ENCODE measurements at places on chromosomes 6 and 20. TPM values are rescaled to one million over a fixed set of nuclear protein-coding genes. Genes with fewer than 3 reads are reported as not detected.

GRCh38 chr6:127352524-127352923, 9.1 kb upstream of the ECHDC1 start:
- no peak overlapping the region for H3K27ac ChIP-seq
- peaks cover 3% of the 10 kb centered on the region for H3K36me3 ChIP-seq
- no peaks in the 10 kb centered on the region for H3K27me3 ChIP-seq
- no peak for DNase-seq
- H3K4me1 ChIP-seq, result peaks cover 3% of the 10 kb centered on the region

SLC35D3 gene
- 0.09 TPM for total RNA-seq

OR2H1 gene
- total RNA-seq, result not detected

KCNQ5 gene
- total RNA-seq, result 5.7 TPM

GRCh38 chr6:54515713-54516112, 207.5 kb downstream of the TINAG start:
- H3K4me3 ChIP-seq, result no peak overlapping the region
- DNase-seq, result no peak
- no peaks in the 10 kb centered on the region for H3K4me1 ChIP-seq
- H3K36me3 ChIP-seq, result no peaks in the 10 kb centered on the region
- no peaks in the 10 kb centered on the region for H3K27me3 ChIP-seq

DNA sequence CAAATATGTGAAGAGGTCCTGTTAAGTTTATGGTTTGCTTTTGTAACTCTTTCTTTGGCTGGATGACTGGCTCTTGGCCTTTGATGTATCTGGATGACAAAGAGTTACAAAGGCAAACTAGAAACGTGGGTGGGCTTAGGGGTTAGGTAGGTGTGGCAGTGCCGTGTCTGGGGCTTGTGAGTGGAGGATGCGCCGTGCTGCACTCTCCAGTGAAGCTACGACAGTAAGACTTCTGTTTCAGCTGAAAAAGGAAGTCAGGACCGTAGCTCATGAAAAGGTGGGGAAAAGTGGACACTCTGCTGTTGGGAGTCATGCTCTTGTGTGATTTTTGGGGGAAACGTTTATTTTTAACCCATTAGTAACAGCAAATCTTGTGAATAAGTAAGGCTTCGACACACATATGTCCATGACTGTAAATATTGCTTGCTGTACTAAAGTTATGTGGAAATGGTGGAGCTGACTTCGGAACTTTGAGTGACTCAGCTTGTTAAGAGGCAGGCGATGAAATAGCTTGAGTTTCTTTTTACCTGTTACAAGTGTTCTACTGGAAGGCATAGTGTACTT, 45.6 kb downstream of the DUSP22 start:
- no peaks in the 10 kb centered on the region for H3K27me3 ChIP-seq
- DNase-seq, result peak; percentile 36
- H3K27ac ChIP-seq, result no peak overlapping the region
- H3K36me3 ChIP-seq, result no peaks in the 10 kb centered on the region
- H3K4me1 ChIP-seq, result peaks cover 4% of the 10 kb centered on the region

GRCh38 chr20:3911956-3912355, 22.8 kb downstream of the PANK2 start:
- no peak overlapping the region for H3K27ac ChIP-seq
- H3K36me3 ChIP-seq, result peaks cover 17% of the 10 kb centered on the region
- no peak overlapping the region for H3K4me3 ChIP-seq
- H3K27me3 ChIP-seq, result no peaks in the 10 kb centered on the region

DNA sequence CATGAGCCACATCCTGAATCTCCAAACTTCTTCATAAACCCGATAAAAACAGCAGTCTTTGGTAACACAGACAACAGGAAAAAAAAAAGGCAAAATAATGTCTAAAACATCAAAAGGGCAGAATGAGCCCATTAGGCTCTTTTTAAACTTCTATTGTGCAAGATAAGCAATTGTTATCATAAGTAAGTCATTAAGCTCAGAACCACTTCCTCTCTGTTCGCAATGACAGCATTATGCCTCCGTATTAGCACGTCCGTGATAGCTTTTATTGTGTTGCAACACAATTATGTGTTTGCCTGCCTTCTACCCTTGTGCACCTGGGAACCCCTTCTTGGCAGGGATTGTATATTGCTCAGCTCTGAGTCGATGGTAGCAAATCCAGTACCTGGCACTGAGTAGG, 147.1 kb downstream of the LRFN2 start:
- no peak overlapping the region for H3K27ac ChIP-seq
- no peaks in the 10 kb centered on the region for H3K27me3 ChIP-seq
- H3K4me1 ChIP-seq, result no peaks in the 10 kb centered on the region
- H3K36me3 ChIP-seq, result no peaks in the 10 kb centered on the region

DNA sequence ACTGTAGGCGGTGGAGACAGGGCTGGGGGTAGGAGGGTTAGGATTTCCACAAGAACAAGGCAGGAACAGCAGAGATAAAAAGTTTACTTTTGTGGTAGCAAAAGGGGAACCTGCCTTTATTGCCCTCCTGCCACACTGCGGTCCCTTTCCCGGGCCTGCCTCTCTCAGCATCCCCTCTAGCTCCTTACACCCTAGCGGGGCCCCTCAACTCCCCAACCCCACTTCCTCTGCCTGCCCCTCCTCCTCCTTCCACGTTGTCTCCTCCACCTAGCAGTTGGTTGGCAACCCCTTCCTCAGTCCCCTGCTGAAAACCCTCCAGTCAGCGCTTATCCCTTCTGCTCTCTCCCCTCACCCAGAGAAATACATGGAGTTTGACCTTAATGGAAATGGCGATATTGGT, 714 bp downstream of the AIF1 start:
- H3K27me3 ChIP-seq, result no peaks in the 10 kb centered on the region
- no peaks in the 10 kb centered on the region for H3K36me3 ChIP-seq
- H3K4me3 ChIP-seq, result no peak overlapping the region
- DNase-seq, result no peak

DNA sequence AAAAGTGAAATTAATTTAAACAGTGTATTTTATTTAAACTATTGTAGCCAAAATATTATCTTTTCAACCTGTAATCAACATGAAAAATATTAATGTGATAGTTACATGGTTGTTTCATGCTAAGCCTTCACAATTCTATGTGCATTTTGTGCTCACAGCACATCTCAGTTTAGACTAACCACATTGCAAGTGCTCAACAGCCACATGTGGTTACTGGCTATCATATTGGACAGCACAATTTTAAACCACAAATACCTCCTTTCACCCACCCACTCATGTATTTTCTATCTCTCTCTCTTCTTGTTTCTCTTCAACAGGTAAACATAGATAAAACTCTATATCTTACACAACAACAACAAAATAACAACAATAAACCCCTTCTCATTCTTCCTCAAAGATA, 12.5 kb upstream of the HS3ST5 start:
- no peak overlapping the region for H3K4me3 ChIP-seq
- H3K36me3 ChIP-seq, result no peaks in the 10 kb centered on the region
- H3K27me3 ChIP-seq, result peaks cover 3% of the 10 kb centered on the region
- no peak for DNase-seq
